ENCODE measurements at places on chromosomes 1 and 21.

DNA sequence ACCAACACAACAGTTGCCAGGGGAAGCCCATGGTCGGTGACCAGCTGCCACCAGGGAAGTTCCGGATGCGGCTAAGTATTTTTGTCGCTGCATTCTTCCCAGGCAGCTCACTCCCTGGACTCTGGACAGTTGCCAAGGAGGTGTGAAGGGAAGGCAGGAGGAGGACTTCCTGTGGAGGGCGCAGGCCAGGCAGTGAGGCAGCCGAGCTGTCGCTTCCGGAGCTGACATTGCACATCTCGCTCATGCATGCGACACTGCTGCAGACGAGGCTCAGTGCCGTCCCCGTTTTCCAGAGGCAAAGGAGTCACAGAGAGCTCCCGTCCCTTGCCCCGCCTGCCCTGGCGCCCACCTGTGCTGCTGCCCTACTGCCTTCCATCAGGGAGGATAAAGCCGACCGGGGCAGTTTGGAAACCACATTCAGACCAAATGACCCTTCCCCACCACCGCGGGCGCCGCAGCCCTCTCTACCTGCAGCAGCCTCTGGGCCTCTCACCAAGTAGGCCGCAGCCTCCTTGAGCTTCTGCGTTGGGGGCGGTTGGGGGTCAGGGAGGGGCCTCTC, 81.4 kb downstream of the NENF start:
- no peak for DNase-seq

- no peak for DNase-seq
Measured at GRCh38 chr1:10498231-10498630, 23.5 kb downstream of the PEX14 start.

DNA sequence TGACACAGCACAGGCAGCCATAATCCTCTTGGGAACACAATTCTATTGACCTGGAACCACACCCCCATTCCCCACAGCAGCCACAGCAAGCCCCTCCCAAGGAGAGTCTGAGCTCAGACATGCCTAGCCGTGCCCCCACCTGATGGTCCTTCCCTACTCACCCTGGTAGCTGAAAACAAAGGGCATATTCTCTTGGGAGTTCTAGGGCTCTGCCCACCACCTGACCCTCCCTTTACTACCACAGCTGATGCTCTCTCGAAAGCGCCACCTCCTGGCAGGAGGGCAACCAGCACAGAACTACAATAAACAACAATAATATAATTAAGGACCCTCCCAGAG, 184.8 kb upstream of the COA6 start:
- DNase-seq = no peak

- DNase-seq = no peak
Measured at GRCh38 chr1:184494929-184495328, 108.1 kb downstream of the C1orf21 start.

DNA sequence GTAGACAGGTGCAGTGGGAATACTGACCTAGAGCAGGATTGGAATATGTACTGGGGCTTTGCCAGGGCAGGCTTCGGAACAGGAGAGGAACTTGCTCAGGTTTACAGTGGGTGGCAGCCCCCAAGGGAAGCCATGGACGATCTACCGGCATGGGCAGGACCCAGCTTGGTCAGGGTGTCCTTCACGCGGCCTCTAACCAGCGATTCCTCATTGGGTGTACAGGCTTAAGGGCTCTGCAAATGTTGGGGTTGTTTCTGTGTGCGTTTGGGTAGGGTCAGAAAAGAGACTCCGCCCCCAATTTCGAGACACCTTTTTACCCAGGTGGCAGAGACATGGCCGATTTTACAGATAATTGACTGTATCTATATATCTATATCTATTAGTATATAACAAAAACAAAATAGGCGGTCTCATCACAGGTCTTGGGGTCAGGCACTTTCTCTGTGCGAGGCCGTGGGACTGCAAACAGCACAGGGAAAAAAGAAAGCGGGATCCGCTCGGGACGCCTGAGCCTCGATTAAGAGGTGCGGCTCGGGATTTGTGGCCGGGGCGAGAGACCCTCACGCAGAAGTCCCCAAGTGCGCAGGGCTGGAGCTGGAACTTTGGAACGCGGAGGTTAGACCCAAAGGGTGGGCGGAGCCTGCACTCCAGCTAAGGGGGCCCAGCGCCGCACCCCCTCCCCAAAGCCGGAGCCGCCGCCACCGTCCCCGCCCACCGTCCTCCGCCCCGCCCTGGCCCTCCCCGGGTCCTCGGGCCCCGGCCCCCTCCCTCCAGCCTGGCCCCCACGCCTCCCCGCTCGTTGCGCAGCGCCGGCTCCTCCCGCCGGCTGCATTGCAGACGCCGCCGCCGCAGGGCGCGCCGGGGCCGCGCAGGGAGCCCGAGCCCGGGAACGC, 67.5 kb upstream of the VAMP3 start:
- DNase-seq = no peak

DNA sequence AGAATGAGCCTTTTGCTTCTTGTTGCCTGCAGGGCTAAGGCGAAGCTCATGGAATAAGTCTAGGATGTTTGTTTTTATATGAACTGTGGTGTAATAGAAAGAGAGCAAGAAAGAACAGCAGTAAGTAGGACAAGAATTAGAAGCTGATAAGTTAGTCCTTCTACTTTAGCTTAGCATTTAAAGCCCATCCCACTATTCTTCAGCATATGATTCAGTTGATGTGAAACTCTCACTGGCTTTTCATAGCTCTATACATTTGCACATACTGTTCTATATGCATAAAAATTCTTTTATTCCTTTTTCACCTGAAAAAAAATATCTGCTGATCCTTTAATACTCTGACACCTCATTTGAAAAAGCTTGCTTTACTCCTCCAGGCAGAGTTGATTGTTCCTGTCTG, 712.0 kb downstream of the USP25 start:
- DNase-seq = no peak

- DNase-seq = no peak
Measured at GRCh38 chr1:229273507-229274232, 2.8 kb downstream of the RAB4A start.

GRCh38 chr1:89884718-89885596, 64.1 kb downstream of the LRRC8D start:
- no peak for DNase-seq

All from stimulated activated CD8-positive, alpha-beta memory T cell treated with anti-CD3 and anti-CD28 coated beads, Interleukin-7, amount 100 ng/mL, for 4 hours (primary cell).